ENCODE measurements at places on chromosomes 13 and 19. TPM values are rescaled to one million over a fixed set of nuclear protein-coding genes. Genes with fewer than 3 reads are reported as not detected.

ITGBL1 gene
- not detected for total RNA-seq

ZNF536 gene
- total RNA-seq, result 0.57 TPM

ZNF177 gene
- 0.81 TPM for total RNA-seq

SOHLH2 gene
- not detected for total RNA-seq

PCSK4 gene
- 1.3 TPM for total RNA-seq

HIPK4 gene
- not detected for total RNA-seq

CD22 gene
- total RNA-seq, result 3.3 TPM

ARL11 gene
- 0.17 TPM for total RNA-seq

PHF11 gene
- 122 TPM for total RNA-seq

GPR32 gene
- total RNA-seq, result not detected

ZNF729 gene
- total RNA-seq, result not detected

ZNF799 gene
- total RNA-seq, result 1.8 TPM

GJB6 gene
- total RNA-seq, result 3.9 TPM

HCST gene
- total RNA-seq, result 104 TPM

KIR3DL1 gene
- total RNA-seq, result not detected

CGB5 gene
- not detected for total RNA-seq

ZNF628 gene
- total RNA-seq, result 23.9 TPM

ETV2 gene
- total RNA-seq, result not detected

IGFL3 gene
- total RNA-seq, result not detected

ELF1 gene
- total RNA-seq, result 285 TPM

FGF22 gene
- total RNA-seq, result 0.81 TPM

Data from CD4-positive, CD25-positive, alpha-beta regulatory T cell (primary cell).